ENCODE measurements at places on chromosomes 16 and 17.

DNA sequence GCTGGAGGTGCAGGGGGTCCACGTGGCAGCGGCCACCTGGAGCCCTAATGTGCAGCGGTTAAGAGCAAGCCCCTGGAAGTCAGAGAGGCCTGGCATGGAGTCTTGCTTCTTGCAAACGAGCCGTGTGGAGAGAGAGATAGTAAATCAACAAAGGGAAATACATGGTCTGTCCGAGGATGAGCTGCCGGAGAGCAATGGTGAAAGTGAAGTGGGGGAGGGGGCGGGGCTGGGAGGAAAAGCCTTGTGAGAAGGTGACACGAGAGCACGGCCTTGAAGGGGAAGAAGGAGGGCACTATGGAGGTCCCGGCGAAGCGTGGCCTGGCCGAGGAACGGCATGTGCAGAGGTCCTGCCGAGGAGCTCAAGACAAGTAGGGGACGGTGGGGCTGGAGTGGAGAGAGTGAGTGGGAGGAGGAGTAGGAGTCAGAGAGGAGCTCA is 6.0 kb upstream of the SERPINF1 start:
- DNase-seq: no peak

- no peak for DNase-seq
Observed at GRCh38 chr16:74657870-74658642, 8.6 kb downstream of the RFWD3 start.

DNA sequence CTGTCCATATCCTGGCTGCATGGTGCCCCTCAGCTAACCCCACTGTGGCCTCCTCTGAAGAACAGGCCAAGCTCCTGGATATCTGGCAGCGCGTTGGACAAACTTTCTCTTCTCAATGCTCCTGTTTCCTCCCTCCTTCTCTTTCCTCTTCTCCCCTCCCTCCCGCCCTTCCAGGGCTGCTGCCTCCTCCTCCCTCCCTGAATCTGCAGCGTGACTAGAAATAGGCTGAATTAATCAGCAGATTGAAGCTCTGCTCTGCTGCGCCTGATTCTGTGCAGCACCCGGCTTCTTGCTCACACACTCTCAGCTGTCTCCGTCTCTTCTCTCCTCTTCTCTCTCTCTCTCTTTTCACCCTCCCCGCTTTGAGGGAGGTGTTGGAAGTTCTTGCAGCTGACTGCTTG is 19.8 kb downstream of the TMEM94 start:
- no peak for DNase-seq

- no peak for DNase-seq
Observed at GRCh38 chr16:85457366-85457765, 155.8 kb upstream of the GSE1 start.

GRCh38 chr16:13997933-13998332 is 73.2 kb upstream of the MRTFB start:
- DNase-seq: no peak

DNA sequence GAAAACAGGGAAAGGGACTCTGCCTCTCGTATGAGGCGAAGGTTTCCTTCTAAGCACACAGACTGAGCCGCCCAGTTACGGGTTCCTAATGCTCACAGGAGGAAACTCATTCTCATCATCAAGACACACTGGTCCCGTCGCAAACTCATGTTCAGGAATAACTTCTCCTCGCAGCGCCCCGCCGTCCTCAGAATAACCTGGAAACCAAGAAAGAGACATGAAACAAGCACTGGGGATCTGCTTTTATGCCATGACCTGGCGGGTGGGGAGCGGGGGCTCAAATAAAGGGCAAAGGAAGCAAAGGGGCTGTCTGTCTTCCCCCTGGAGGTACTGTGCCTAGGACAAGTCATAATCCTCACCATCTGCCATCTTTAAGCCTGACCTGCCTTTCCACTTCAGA is 31.3 kb downstream of the WIPI1 start:
- no peak for DNase-seq

DNA sequence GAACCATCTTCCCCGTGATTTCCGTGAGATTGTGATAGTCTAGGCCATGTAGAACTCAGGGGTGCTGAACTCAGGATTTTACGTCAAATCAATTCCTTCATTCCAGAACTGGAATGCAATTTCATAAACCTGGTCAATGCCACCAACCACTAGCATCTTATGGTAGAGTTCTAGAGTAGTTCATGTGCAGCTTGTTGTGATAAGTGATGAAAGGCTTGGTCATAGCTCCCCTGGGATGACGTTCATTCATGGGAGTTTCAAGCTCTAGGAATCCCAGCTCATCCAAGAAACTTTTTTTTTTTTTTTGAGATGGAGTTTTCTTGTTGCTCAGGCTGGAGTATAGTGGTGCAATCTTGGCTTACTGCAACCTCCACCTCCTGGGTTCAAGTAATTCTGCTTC is 3.7 kb upstream of the DPEP2 start:
- no peak for DNase-seq

GRCh38 chr17:19348806-19349205 is 13.7 kb downstream of the B9D1 start:
- no peak for DNase-seq

- DNase-seq: no peak
Observed at GRCh38 chr17:74803971-74804370, 27.8 kb upstream of the NAT9 start.

DNA sequence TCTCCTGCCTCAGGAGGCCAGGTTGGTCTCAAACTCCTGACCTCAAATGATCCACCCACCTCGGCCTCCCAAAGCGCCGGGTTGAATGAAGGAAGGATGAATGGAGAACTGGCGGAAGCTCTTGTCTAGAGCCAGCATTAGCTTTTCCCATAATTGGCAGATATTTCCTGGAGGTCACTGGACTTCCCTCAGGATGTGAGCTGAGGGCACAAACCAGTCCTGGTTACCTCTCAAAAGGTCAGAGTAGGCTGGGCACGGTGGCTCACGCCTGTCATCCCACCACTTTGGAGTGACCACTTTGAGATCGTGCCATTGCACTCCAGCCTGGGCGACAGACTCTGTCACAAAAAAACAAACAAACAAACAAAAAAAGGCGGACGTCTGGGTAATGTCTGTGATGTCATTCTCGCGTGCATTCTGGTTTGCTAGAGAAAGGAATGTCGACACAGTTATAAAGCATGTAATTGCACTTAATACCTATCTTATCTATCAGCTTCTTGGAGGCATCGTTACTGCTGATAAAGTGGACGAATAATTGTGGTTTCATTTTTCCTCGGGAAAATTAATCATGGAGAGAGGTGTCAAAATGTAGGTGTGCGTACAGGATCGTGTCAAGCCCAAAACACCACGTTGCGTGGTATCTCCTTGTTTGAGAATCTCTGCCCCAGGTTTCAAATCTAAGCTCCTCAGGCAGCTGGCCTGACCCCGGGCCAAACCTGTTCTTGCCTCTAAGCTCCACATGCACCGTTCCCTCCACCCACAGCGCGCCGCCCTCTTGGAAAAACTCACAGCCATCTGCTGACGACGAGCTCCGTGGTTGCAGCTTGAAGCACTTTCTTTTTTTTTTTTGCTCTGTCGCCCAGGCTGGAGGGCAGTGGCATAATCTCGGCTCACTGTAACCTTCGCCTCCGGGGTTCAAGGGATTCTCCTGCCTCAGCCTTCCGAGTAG is 6.4 kb upstream of the CRK start:
- DNase-seq: no peak

DNA sequence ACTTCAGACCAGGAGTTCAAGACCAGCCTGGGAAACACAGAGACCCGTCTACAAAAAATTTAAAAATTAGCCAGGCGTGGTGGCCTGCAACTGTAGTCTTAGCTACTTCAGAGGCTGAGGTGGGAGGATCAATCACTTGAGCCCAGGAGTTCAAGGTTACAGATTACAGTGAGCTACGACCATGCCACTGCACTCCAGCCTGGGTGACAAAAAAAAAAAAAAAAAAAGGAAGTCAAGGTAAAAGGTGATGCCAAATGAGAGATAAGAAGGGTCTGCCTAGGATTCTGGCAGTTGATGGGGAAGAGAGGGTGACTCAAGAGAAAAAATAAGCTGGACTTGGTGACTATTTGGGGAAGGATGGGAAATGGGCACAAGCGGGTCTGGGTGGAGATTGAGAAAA is 32.5 kb downstream of the MYO18A start:
- DNase-seq: no peak

DNA sequence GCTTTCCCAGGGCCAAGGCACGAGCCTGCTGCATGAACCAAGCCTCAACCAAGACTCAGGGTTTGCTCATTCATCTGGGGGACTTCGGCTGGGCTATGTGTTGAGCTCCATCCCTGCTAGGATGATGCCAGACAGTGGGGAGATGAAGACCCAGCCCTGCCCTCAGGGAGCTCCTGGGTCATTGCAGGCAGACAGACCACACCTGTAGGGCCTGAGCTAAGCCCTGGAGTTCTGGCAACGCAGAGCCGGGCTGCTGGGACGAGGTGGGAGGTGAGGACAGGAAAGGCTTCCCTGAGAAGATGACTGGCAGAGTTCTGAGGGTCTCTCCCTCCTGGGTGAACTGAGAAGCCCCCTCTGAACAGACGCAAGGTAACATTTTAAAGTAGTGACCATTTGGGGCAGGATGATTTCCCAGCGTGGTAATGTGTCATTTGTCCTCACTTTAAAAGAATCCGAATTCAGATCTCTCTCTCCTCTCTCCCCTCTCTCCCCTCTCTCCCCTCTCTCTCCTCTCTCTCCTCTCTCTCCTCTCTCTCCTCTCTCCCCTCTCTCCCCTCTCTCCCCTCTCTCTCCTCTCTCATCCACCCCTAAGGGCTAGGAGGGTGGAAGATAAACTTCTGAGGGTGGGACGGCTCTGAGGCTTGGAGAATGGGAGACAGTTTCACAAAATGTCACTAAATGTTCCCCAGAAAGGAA is 98.4 kb downstream of the MGAT5B start:
- DNase-seq: no peak

DNA sequence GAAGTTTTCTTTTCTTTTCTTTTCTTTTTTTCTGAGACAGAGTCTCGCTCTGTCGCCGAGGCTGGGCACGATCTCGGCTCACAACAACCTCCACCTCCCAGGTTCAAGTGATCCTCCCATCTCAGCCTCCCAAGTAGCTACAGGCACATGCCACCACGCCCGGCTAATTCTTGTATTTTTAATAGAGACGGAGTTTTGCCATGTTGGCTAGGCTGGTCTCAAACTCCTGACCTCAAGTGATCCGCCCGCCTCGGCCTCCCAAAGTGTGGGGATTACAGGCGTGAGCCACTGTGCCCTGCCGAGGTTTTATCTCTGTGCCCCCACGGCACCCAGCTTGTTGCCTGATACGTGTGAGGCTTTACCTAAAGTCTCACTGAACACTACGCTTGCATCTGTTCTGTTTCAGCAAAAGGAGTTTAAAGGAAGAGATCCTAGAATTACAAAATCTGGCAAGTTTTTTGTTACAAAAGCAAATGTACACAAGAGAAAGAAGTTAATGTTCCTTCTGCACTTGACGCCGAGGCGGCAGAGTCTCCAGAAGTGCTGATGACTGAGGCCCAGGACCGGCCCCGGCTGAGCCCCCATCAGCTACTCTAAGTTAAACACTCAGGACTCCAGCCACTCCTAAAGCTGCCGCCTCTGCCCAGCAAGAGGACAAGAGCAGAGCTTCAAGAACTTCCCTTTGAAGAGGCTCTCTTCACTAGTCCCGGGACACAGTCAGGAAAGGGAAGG is 9.2 kb downstream of the ABCA3 start:
- no peak for DNase-seq

GRCh38 chr16:87474566-87474996 is 18.2 kb downstream of the ZCCHC14 start:
- no peak for DNase-seq

DNA sequence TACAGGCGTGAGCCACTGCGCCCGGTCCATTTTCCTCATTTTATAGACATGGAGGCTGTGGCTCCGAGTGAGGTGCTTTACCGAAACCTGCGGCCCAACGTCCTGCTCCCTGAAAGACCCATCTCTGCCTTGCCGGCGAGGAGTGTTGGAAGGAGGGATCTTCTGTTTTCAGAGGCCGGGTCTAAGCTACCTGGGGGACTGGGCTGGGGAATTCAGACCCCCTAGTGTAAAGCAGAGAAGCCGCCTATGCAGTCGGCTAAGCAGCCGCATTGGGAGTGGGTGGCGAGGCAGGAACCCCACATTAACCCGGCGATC is 16.3 kb downstream of the MEOX1 start:
- no peak for DNase-seq

DNA sequence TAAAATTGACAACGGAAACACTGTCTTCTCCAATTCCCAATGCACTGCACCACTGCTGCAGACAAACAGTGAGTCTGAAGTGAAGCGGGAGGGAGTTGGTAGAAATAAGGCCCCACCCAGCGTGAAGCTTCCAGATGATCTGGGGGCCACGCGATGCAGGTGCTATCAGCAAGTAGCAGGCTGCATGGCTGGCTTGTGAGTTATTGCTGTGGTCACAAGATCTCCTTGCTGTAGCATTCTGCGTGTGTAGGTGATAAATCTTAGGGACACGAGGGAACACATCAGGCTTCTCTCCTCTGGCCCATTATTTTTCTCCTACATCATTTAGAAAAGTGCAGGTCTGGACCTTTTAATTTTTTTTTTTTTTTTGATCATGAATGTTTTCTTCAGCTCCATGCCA is 407.6 kb downstream of the TMEM114 start:
- no peak for DNase-seq

DNA sequence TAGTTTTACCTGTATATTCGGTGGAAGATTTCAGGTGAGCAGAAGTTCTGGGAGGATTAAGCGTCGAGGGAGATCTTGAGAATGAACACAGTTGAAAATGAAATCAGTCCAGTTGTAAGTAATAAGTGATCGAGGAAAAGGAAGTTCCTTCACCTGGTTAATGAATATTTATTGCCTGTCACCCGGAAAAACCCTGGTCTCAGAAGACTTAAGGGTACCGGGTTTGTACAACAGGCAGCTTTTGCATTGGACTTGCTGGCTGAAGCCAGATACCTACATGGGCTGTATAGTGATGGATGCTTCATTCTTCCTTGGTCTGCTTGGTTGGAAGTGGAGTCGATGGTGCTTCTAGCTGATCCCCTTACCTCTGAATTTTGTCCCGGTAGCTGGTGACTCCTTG is 72.7 kb downstream of the PRKCA start:
- DNase-seq: no peak

- no peak for DNase-seq
Observed at GRCh38 chr17:49676276-49676868, 1.5 kb downstream of the SPOP start.

- DNase-seq: no peak
Observed at GRCh38 chr17:40727447-40728231, 24.1 kb upstream of the KRT24 start.

DNA sequence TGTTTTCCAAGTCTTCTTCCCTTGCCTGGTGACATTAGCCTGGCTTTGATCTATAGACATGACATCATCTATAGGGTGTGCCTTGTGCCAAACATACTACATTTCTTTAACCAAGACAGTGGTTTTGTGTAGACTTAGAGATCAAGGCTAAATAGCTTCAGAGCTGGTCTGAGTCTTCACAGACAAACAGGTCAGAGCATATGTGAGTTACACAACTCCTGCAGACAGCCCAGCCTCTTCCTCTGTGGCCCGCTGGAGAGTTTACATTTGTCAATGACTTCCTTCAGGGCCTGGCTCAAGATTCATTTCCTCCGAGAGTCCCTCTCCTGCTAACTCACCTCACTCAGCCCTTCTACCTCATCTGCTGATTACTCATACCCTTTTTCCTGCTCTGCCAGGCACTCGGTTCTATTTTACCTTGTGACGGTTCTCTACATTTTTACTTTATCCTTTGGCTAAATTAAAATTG is 73.1 kb upstream of the TANC2 start:
- DNase-seq: peak; percentile 52

Data from right forelimb (tissue), 1 donor.